ENCODE measurements at places on chromosomes 12 and 14.

DNA sequence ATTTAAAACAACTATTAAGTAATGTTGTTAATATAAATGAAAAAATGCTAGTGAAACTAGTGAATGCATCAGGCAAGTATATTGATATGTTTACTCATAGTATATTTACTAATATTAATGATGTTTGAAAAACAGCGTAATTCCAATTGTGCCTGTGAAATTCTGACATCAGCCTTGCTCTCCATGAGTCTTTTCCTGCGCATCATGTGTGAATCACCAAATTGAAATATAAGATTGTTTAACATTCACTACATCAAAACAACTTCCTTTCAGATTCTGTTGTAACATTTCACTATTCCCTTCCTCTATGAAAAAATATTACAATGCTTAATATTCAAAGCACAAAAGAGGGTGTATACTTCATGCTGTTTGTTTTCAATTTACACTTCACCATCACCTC lies 1995.9 kb upstream of the SEL1L start:
- DNase-seq = no peak

DNA sequence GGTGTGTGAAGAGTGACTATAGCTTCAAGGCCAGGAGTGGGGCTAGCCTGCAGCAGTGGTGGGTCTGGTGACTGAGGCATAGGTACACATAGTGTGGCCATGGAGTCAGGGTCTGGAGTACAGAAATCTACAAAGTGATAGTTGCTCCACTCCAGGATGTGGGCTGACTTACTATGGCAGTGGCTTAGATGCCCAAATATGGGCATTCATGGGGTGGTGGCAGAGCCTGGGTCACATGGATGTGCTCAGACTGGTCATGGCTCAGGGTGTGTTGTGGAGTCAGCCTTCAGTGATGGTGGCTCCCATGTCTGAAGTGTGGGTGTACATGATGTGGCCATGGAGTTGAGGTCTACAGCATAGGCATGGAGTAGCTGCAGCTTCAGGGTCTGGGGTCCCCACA lies 27.3 kb downstream of the CLEC6A start:
- DNase-seq = no peak

- no peak for DNase-seq
Measured at GRCh38 chr12:59429766-59430165, 166.1 kb upstream of the SLC16A7 start.

GRCh38 chr12:117695956-117696355 lies 272.8 kb downstream of the KSR2 start:
- DNase-seq = no peak

DNA sequence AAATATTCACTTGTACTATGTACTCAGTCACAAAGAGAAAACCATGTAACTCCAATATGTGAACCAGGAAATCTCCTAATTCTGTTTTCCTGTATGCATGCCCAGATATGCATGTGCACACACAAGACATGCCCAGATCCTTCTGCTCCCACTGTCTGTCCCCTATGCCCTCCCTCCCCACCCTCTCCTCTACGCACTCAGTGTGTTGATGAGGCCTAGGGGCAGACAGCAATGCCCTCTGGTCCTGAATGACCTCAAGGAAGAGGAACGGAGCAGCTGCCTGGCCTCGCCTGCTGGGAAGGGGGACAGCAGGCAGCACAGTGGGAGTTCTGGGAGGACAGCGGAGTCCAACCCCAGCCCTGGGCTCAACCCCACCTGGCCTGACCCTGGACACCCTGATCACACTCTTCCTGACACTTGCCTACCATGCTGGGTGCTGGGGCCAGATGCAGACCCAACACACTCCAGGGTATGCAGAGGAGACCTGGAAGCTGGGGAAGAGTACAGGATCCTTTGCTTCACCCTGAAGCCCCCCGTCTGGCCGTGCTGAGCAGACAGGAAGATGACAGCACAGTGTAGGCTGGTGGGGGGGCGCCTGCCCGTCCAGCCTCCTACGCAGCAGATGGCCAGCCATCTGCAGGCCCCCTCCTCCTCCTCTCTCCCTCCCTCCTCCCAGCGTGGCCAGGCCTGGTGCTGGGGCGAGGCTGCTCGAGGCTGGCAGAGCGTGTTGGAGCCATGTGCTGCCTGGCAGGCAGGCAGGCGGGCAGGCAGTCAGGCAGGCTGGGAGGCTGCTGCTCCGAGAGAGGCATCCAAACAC lies 106.6 kb upstream of the NCOR2 start:
- DNase-seq = peak; percentile 98

- peak; percentile 39 for DNase-seq
Measured at GRCh38 chr14:103118018-103118662, 5.1 kb upstream of the TNFAIP2 start.

GRCh38 chr12:101920906-101921305 lies 43.5 kb downstream of the DRAM1 start:
- DNase-seq = no peak

DNA sequence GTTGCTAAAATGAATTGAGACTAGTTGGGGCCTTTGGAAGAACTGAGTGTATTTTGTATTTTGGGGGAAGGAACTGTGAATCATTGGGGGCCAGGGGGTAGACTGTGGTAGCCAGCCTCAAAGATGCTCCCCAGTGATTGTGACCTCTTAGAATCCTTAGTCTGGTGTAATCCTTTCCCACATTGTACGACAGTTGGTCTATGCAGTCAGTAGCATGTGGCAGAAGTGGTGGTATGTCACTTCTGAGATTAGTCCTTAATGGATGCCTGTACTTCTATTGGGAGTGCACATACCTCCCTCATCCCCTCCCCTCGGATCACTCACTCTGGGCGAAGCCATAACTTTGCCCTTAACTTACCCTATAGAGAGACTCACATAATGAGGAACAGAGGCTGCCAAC lies 48.0 kb downstream of the USP15 start:
- no peak for DNase-seq

DNA sequence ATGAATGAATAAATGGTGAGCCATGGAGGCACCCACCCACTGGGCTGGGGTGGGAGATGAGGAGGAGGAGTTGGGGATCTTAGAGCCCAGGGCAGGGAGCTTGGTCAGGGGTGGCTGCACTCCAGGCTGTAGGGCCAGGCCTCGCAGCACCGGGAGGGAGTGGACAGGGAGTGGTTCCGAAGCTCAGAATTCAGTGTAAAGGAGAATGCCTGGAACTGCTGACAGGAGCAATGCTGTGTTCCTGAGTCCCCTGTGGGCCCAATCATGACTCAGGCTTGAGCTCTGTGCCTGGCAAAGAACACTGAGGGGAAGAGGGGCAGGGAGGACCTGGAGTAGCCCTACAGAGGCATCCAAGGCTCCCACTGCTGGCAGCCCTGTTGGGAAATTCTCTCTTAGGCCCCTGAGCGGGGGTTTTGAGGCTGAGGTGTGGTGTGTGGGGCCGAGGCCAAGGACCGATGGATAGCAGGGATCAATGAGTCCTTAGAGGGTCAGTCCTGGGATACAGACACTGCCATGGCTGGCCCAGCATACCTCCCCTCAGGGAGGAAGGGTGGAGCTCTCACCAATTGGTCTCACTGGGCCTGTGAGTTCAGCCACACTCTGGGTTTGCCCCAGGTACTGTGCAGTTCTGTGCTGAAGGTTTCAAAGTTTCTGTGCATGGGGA lies 9.5 kb upstream of the RABGGTA start:
- no peak for DNase-seq

GRCh38 chr12:108572166-108572790 lies 9.9 kb downstream of the ISCU start:
- DNase-seq = no peak

DNA sequence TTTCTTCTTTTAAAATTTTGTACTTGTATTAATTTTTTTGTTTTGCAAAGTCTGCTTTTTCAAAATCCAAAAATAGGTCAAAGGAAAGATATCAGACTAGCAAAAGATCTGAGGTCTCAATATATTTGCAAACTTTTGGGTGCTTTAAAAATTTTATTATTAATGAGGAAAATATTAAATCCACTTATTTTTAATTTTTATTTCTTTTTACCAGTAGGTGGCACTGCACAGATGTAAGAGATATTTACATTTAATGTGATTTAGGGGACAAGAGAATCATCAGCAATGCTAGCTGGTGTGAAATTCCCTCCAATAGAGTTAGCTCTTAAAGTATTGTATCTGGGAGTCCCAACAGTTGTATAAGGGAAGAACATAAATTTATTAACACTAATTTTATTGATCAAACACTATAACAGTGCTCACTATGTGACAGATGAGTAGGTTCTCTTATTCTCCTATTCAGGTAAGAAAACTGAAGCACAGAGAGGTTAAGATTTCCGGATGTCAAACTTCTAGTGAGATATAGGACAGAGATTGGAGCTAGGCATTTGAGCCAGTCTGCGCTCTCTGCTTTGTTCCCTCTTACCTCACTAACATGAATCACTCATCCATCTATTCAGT lies 30.5 kb downstream of the ALX1 start:
- no peak for DNase-seq

- no peak for DNase-seq
Measured at GRCh38 chr12:131208425-131208824, 254.7 kb downstream of the ADGRD1 start.

GRCh38 chr12:82527165-82527780 lies 159.4 kb upstream of the TMTC2 start:
- DNase-seq = peak; percentile 79

DNA sequence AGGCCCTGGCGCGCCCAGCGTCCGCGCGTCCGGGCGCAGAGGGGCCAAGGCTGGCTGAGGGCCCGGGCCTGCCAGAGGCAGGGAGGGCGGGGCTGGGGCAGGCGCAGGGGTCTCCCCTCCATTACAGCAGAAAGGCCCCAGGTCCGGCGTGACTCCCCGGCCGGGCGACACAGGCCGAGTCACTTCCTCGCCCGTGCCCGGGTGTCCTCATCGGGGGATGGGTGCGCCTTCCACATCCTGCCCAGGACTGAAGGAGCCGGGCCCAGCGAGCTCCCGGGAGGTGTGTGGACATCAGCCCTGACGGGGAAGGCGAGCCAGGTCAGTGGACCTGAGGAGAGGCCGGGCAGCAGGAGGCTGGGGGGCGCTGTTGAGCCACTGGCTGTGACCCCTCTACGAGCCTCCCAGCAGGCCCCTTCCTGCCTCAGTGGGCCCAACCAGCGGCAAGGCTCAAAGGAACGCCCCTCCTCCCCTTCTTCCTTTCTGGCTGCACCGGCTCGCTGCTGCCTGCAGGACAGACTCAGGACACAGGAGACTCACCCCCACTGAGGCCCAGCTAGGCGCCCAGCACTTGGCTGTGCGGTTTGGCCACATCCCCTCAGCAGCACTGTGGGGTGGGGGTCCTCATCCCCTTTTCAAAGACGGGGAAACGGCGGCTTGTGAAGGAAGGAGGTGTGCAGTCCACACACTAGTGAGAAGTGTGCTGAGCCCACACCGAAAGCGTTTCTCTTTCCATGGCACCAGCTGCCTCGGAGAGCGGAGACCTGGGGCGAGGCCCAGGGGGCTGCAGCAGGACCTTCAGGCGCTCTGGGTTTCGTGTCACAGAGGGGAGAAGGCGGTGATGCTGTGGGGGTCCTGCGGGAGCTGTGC lies 606 bp downstream of the TNFAIP2 start:
- no peak for DNase-seq

GRCh38 chr12:90969346-90969745 lies 14.4 kb upstream of the CCER1 start:
- DNase-seq = no peak

DNA sequence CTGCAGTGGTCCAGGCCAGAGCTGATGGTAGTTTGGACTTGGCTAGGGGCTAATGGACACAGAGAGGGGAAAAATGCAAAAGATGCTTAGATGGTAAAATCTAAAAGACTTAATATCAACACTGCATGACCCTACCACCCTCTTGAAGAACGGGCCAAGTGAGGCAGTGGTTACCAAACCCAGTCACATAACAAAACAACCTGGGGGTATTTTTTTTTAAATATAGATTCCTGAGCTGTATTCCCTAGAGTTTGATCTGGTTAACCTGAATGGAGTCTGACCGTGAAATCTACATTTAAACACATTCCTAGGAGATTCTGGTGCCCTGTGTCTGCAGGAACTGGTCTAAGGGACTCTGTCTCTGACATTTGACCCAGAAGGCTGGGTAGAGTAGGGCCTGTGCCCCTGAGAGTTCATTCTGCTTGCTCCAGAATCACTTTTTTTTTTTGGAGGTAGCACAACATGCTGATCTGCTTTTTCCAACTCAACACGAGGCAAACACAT lies 15.7 kb downstream of the ABHD4 start:
- DNase-seq = no peak

- DNase-seq = no peak
Measured at GRCh38 chr14:68418174-68419118, 374.4 kb downstream of the ZFP36L1 start.

DNA sequence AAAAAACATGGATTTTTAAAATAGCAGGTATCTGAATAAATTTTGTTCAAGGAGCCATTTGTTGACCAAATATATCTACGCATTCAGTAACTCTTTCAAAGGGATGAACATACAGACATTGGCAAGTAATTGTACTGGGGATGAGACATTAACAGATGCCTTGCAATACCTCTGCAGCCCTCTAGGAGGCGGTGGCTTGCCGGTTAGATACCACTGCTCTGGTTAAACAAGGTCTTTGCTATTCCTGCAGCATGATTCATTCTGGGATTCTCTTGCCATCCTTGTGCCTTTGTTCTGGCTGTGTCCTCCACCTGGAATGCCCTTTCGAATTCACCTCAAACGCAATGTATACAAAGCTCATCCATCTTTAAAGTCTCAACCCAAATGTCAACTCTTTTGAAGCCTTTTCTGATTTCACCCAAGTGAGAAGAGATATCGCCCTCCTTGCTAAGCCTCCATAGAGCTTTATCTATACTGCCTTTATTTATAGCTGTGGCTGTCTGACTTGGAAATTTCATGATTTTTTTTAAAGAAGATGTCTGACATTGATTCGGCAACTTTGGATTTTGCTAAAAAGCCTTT lies 131.0 kb upstream of the SRRM4 start:
- no peak for DNase-seq

- DNase-seq = no peak
Measured at GRCh38 chr14:102451064-102451352, 58.6 kb downstream of the ANKRD9 start.

DNA sequence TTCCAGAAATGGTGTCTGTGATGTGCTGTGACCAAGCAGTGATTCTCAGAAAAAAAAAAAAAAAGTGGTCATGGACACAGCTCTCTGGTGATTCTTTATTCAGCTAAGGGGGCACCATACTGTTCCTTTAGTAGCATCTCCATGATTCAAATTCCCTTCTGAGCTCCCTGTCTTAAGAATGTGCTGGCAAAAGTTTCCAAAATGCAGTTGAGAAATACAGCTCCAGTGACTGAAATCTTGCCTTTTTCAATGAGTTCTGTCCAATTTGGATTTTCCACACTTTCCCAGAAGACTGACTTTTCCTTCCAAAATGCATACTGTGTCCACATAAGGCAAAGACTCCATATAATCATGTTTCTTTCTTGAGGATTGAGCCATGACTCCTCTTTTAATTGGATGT lies 24.3 kb upstream of the CPM start:
- DNase-seq = no peak

All from posterior cingulate gyrus (tissue), 11 donors.